Testis (tissue), 5 donors: ENCODE measurements at places on chromosomes 7 and 10. TPM values are rescaled to one million over a fixed set of nuclear protein-coding genes. Genes with fewer than 3 reads are reported as not detected.

DNA sequence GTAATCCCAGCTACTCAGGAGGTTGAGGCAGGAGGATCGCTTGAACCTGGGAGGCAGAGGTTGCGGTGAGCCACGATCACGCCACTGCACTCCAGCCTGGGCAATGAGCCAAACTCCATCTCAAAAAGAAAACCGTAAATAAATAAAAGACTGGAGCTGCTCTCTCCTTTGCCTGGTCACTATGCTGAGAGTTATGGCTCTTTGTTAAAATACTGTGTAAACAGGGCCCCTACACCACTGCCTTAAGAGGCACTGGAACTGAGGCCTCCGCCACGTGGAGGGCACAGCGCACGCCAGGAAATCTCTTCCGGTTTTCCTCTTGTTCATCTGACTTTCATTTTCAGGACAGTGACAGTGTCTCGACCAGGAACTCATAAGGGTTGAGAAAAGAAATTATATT lies 123.3 kb downstream of the PAXIP1 start:
- no peaks in the 10 kb centered on the region for H3K36me3 ChIP-seq
- no peak overlapping the region for H3K27ac ChIP-seq
- H3K4me3 ChIP-seq: no peak overlapping the region

- no peak for DNase-seq
- no peak overlapping the region for H3K4me3 ChIP-seq
- no peaks in the 10 kb centered on the region for H3K36me3 ChIP-seq
- no peaks in the 10 kb centered on the region for H3K27me3 ChIP-seq
These were observed 57.1 kb upstream of the KCTD7 start for GRCh38 chr7:66571568-66571967.

DNA sequence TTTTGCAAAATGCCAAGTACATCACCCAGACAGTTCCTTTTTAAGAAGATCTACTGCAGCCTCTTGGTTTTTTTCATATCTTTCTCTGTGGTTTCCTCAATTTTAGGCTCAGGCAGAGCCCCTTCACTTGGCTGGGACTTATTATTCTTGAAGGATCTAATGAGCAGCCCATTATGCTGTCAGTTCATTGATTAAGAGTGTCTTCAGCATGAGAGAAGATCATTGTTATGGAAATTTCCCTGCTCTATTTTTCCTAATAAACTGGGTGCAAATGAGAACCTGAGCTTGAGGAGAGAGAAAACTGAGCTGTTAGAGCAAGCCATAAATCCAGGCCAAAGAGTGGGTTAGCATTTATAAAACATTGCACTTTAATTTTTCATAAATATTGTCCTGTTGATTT lies 146.5 kb downstream of the SEC23IP start:
- peaks cover under 1% of the 10 kb centered on the region for H3K4me1 ChIP-seq
- no peaks in the 10 kb centered on the region for H3K36me3 ChIP-seq
- no peak for DNase-seq
- no peak overlapping the region for H3K4me3 ChIP-seq
- H3K27ac ChIP-seq: no peak overlapping the region
- H3K27me3 ChIP-seq: no peaks in the 10 kb centered on the region

DNA sequence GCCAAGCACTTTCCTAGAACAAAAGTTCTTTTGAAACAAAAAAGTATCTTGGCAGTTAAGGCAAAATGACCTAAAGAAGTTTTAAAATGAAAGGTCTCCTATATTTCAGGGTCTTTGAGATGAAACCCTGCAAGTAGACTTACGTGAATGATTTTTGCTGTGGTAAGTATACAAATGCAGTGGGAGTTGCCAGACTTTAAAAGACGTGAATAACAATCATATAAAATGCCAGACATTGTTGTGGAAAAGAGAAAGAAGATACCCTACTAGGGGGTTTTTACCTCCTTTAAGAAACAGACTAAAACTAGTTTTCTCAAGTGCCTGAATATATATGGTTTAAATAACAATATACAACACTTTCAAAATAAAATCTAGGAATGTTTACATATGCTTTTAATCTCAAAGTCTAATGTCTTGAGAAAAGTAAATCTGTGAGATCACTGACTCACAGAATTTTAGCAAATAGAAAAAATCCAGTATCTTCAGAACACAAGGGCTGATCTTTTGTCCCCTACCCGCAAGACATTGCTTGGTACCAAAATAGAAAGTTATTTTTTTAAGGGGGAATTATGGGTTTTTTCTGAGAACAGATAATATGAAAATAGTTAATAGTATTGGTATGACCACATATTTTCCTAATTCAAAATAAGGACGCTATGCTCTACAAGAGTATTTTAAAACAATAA lies 29.5 kb downstream of the LRRC17 start:
- peak overlapping the region; percentile 72 for H3K27ac ChIP-seq
- peaks cover 15% of the 10 kb centered on the region for H3K4me1 ChIP-seq
- no peak for DNase-seq
- no peaks in the 10 kb centered on the region for H3K36me3 ChIP-seq
- no peaks in the 10 kb centered on the region for H3K27me3 ChIP-seq

DNA sequence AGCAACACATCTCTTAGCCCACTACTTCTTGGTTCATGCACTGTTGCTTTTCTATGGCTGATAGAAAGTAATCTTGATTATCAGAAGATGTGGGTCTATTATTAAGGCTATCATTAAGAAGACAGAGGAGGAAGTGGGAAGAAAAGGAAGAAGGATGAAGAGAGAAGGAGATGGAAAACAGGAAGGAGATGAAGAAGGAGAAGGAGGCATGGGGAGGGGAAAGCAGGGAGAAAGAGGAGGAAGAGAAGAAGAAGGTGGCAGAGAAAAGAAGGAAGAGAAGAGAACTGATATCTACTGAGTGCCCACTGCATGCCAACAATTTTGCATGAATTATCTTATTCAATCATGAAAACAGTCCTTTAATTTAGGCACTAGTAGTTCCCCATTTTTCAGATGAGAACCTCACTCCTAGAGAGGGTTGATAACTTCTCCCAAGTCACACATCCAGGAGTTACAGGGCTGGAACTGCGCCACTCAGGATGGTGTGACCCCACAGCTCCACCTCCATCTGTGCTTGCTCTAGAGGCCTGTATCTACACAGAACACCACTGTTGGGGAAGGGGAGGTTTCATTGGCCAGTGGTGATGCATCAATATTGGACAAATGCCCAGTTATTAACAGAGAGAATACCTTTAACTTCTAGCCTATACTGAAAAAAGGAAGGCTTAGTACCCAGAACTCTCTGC lies 147.4 kb downstream of the CXCL12 start:
- H3K4me3 ChIP-seq: no peak overlapping the region
- DNase-seq: no peak
- H3K27me3 ChIP-seq: no peaks in the 10 kb centered on the region
- H3K36me3 ChIP-seq: no peaks in the 10 kb centered on the region
- H3K27ac ChIP-seq: no peak overlapping the region

DNA sequence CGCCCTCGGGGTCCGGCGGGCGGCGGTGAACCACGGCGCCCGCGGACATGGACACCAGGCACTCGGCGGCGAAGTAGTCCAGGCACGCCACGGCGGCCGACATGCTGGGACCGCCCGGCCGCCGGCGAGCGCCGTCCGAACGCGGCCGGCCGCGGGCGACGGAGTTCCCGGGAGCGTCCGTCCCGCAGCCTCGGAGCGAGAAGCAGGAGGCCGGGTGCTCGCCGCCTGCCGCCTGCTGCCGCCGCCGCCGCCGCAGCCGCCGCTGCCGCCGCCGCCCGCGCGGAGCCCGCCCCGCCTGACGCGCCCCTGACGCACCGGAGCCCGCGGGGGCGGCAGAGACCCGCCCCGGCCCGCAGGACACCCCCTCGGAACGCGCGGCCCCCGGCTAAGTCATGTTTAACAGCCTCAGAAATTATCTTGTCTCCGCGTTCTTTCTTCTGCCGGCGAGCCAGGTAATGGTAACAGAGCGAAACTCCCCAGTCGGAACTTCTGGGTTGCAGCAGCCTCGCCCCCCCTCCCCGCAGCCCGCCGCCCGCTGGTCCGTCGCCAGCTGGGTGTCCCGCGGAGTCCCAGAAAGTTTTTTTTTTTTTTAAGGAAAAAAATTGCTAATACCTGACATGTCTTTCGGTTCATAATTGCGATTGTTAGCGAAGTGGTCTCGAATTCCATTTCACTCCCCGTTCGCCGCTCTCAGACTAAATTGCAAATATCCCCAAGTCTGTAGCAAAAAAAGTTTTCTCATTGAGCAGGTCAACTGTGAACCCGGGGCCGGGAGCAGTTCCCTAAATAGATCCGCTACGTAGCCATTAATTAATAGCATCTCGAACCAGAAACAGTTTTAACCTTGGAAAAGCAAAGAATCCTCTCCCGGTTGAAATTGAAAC lies at the start of gene KLF14:
TSS of gene KLF14 (minus strand) at position 277 of the 884 bp plus-strand sequence. CDS start at position 103, 174 bp downstream.
- no peaks in the 10 kb centered on the region for H3K4me1 ChIP-seq
- H3K27ac ChIP-seq: peak within 1 kb of the TSS; percentile 76
- no peaks in the 10 kb centered on the region for H3K36me3 ChIP-seq
- H3K27me3 ChIP-seq: no peaks in the 10 kb centered on the region
- DNase-seq: peak; percentile 51
- H3K4me3 ChIP-seq: peak within 1 kb of the TSS; percentile 68

GRCh38 chr10:61810263-61810662 lies 91.2 kb upstream of the ARID5B start:
- no peaks in the 10 kb centered on the region for H3K27me3 ChIP-seq
- no peaks in the 10 kb centered on the region for H3K4me1 ChIP-seq
- no peak overlapping the region for H3K27ac ChIP-seq

DNA sequence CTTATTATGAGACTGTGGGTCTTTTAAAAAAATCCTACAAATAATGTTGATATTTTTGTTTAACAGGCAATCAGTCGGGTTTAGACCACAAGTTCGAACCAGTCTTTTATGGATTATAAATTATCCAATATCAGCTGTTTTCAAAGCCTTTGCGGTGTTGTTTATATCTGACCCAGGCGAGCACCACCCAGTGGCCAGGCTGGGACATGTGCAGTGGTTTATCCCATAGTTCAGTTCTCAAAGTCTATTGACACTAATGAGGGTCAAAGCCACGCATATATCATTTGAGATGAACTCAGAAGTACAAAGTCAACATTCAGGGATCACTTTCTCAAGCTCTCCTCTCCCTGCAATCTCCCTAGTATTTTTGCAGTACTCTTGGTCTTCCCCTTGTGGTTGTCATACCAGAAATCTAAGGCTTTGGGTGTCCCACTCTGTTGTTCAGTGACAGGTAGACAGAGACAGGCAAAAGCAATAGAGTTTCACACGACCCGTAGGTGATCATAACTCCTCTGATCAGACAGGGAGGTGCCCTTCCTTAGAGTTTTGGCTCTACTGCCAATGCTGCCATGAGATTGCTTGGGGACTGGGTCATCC lies 117.4 kb upstream of the POM121L12 start:
- H3K27me3 ChIP-seq: no peaks in the 10 kb centered on the region
- no peak overlapping the region for H3K4me3 ChIP-seq
- no peaks in the 10 kb centered on the region for H3K36me3 ChIP-seq
- H3K4me1 ChIP-seq: no peaks in the 10 kb centered on the region
- H3K27ac ChIP-seq: no peak overlapping the region

- H3K4me1 ChIP-seq: no peaks in the 10 kb centered on the region
- peak overlapping the region; percentile 46 for H3K4me3 ChIP-seq
- H3K27ac ChIP-seq: no peak overlapping the region
These were observed 96.3 kb downstream of the ELMO1 start for GRCh38 chr7:37352251-37352880.

DNA sequence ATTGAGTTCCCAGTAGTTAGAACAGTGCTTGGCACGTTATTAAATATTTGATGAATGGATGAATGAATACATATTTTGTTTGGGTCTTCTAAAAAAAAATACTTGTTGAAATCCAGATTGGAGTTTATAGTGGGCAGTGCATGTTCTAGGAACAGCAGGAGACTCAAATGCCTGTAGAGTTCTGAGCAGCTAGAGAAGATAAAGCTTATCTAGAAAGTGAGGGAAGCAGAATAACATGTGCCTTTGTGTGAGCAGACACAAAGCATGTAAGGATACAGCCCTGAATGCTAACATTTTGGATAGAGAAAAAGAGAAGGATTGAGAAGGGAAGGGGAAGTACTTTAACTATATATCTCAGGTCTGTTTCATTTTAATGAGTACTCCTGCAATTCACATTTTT lies 71.9 kb downstream of the SRI start:
- H3K4me1 ChIP-seq: no peaks in the 10 kb centered on the region
- no peak for DNase-seq
- no peak overlapping the region for H3K27ac ChIP-seq
- no peak overlapping the region for H3K4me3 ChIP-seq
- no peaks in the 10 kb centered on the region for H3K36me3 ChIP-seq

DNA sequence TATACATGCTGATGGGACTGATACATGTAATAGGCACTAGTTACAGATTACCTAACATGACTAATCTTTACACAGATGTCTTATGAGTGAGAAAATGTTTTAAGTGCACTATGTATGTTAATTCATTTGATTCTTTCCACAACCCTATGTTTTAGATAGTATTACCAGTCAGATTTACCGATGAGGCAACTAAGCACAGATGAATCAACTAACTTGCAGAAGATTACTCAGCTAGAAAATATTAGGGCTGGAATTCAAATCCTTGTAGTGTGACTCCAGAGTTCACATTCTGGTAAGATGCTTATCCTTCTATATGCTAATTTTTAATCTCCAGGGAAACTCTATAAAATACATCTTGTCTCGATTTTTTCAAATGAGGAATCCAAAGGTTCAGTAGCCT lies 964.9 kb downstream of the REEP3 start:
- no peaks in the 10 kb centered on the region for H3K36me3 ChIP-seq
- no peak overlapping the region for H3K27ac ChIP-seq
- DNase-seq: no peak

DNA sequence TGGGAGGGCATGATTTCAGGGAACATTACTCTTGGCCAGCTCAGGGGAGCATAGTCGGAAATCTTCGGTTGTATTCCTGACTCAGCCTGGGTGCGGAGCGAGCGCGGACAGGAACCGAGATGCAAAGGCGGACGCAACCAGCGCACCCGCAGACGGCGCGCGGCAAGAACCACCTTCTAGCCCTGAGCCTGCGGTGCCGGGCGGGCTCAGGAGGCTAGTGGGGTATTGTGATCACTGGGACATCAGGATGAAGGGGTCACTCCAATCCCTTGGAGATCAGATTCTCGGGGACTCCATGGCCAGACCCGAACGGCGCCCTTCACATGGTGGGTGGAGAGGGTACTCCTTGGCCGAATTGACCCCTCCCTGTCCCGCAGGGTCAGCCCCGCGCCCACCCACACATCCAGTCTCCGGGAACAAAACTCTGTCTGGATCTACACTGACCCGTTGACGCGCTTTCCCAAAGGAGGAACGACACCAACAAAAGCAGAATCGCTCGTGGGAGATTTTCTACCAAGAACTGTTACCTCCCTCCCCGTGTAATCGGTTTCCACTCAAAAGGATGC lies 730.5 kb downstream of the ZWINT start:
- no peaks in the 10 kb centered on the region for H3K36me3 ChIP-seq
- H3K27ac ChIP-seq: no peak overlapping the region
- no peaks in the 10 kb centered on the region for H3K27me3 ChIP-seq
- DNase-seq: peak; percentile 24
- H3K4me3 ChIP-seq: peak overlapping the region; percentile 57

DNA sequence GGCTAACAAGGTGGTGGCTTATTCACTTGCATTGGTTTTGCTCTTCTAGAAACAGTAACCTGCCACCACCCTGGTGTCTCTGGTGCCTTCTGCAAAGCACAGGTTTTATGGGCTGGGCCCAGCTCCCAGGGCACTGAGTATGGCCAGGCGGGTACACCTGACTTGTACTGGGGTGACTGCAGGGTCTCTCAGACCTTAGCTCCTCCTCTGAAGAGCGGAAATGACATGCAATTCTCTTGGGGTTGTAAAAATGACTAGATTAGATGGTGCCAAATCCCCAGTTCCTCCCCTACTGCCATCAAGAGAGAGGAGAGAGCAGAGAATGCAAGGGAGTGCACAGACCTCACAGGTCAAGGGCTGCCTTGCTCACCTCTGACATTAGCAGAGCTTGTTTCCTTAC lies 14.7 kb downstream of the ESYT2 start:
- no peaks in the 10 kb centered on the region for H3K27me3 ChIP-seq
- no peak for DNase-seq
- H3K36me3 ChIP-seq: no peaks in the 10 kb centered on the region

MEIG1 gene
- total RNA-seq: 3.6 TPM

SPDYE1 gene
- total RNA-seq: 7.3 TPM

TMEM139 gene
- 1.1 TPM for total RNA-seq

SPDYE2 gene
- 15.6 TPM for total RNA-seq

FAM180A gene
- total RNA-seq: 2.1 TPM
